Glutamatergic neuron (in vitro differentiated cells): ENCODE measurements at places on chromosomes 3 and 15. TPM values are rescaled to one million over a fixed set of nuclear protein-coding genes. Genes with fewer than 3 reads are reported as not detected.

DNA sequence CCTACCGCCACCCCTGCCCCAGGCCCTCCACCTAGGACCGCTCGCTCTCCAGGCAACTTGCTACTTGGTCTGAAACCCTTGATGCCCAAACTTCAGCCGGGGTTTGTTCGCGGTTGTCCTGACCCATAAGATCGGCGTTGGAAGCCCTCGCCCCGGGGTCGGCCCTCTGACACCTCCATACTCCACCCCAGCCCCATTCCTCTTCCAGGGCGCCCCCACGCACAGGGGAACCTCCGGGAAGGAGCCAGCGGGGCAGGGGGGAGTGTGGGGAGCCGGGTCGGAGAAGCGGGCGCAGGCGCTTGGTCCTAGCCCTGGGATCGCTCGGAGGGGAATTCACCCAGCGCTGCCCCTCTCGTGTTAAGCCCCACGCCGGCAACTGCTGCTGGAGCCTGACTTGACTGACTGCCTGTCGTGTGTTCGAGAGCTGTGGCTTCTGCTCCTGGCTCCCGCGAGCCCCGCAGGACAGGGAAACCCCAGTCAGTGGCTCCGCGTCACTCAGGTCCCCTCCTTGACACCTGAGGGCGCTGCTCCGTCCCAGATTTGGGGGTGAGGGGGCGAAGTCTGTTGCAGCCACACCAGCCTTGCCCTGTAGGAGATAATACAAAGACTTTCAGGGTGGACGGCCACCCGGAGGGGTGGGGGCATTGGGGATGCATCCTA lies 675 bp downstream of the RYR3 start:
- peak; percentile 42 for DNase-seq

Gene GHSR
- not detected for total RNA-seq

GRCh38 chr15:39404767-39405181 lies 176.1 kb upstream of the THBS1 start:
- no peak for DNase-seq

Gene IQCB1
- total RNA-seq, result 8.5 TPM

DNA sequence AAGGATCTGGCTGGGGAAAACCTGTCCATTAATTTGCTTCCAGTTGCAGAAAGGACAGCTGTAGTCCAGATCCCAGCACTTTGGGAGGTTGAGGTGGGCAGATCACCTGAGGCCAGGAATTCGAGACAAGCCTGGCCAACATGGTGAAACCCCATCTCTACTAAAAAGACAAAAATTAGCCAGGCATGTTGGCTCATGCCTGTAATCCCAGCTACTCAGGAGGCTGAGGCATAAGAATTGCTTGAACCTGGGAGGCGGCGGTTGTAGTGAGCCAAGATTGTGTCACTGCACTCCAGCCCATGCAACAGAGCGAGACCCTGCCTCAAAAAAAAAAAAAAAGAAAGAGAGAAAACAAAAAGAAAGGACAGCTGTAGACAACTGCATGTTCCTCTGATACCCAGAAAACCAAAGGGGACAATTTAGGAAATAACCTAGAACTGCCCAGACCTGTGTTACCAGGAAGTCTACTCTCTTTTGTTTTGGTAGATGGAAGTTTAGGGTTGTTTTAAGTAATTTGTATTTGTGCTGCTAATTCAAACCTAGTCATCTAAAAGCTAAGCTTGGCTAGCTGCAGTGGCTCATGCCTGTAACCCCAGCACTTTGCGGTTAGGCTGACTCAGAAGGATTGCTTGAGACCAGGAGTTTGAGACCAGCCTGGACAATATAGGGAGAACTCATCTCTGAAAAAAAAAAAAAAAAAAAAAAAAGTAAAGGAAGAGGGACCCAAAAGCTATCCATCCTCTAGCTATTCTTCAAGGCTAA lies 22.7 kb downstream of the EXD1 start:
- DNase-seq, result no peak

GRCh38 chr3:70951316-70951715 lies 632.2 kb downstream of the FOXP1 start:
- DNase-seq, result no peak

Gene LAMB2
- 16.6 TPM for total RNA-seq

- DNase-seq, result no peak
These were observed 11.8 kb downstream of the LPCAT4 start for GRCh38 chr15:34355241-34355640.

- DNase-seq, result no peak
These were observed 51.9 kb downstream of the TBL1XR1 start for GRCh38 chr3:177145381-177145780.

GRCh38 chr15:86540840-86541467 lies 461.3 kb downstream of the AGBL1 start:
- no peak for DNase-seq

DNA sequence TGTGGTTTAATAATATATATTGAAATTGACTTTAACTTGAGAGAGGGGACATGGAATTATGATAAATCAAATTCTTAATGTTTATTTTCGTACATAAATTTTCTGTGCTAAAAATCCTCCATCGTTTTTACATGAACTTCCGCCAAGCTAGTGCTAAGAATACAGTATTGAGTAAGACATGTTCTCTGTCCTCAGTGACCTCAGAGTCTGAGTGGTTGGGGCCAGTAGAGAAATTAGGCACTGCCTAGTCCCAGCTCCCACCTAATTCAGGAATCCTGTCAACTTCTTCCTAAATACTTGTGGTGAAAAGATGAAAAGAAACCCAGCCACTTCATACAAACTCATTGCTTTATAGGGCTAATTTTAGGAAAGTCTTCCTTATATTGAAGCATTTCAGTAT lies 110.3 kb downstream of the PPP2R3A start:
- DNase-seq, result no peak

GRCh38 chr15:100875976-100876375 lies 3.7 kb upstream of the ALDH1A3 start:
- DNase-seq, result no peak

GRCh38 chr15:43433165-43433564 lies 59.8 kb downstream of the TP53BP1 start:
- no peak for DNase-seq

- DNase-seq, result no peak
These were observed 802 bp downstream of the RCN2 start for GRCh38 chr15:76932135-76932966.

DNA sequence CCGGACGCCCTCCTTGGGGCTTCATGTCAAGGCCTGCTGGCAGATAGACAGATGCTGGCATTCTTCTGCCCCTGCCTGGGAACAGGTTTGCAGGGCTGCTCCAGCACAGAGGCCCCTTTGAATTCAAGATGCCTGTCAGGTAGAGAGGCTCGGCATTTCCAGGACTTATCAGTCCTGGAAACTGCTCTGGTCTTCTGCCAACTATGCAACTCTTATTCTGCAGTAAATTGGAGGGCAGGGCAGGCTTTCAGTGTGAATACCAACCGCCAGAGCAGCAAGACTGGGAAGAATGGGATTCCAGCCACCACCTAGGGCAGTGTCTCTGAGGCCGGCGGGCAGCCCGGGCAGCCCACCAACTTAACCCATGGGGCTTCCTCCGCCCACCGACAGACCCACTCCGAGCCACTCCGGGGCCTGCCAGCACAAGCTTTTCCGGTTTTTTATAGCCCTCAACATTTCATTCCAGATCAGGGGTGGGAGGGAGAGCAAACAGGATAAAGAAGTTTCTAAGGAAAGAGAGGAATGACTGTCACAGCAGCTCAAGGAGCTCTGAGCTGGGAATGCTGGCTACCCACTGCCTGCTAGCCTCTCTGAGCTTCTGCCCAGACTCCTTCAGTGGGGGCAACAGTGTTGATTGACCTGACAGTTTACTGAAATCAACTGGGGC lies 140.9 kb downstream of the NTRK3 start:
- no peak for DNase-seq

DNA sequence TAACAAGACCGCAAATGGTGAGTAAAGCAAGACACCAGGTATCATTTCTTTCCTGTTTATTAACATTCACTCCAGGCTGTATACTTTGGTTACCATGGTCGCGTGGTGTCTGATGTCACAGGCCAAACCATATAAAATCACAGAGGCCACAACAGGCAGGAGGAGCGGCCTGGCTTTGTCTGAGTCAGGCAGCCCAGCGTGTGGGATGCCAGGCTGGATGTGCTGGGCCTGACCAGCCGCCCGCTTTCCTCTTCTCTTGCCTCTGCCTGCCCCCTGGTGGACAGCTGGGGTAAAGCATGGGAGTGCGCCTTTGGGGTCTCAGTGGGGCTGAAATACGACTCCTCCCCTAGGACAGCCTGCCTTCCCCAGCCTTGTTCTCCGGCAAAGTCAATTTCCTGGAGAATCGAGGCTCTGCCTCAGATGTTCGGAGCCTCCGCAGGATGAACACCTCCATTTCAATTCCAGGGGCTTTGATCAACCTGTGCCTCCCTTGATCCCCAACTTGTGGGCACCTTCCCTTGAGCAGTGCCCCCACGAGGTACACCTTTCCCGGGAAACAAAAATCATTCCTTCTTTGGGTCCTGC lies 78.2 kb downstream of the CCNL1 start:
- peak; percentile 99 for DNase-seq

Gene BFSP2
- not detected for total RNA-seq

DNA sequence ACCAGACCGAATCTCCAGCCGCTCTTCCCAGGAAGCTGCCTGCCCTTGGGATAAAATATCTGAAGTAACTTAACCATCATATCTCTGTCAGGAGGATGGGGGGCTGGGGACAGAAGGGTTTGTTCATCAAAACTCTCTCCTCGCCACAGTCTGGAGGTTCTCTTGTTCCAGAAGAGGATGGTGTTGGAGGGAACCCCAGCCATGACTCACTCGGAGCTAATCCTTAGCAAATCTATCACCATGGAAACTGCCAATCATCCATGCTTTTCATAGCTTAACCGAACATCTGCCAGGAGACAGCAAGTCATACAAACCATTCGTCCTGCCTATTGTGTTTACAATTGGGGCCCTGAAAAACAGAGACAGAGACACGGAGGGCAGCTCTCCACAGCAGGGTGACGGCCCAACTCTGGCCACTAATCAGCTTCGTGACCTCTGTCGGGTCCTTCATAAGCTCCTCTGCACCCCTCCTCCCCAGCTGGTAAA lies 73.8 kb upstream of the HEG1 start:
- no peak for DNase-seq

DNA sequence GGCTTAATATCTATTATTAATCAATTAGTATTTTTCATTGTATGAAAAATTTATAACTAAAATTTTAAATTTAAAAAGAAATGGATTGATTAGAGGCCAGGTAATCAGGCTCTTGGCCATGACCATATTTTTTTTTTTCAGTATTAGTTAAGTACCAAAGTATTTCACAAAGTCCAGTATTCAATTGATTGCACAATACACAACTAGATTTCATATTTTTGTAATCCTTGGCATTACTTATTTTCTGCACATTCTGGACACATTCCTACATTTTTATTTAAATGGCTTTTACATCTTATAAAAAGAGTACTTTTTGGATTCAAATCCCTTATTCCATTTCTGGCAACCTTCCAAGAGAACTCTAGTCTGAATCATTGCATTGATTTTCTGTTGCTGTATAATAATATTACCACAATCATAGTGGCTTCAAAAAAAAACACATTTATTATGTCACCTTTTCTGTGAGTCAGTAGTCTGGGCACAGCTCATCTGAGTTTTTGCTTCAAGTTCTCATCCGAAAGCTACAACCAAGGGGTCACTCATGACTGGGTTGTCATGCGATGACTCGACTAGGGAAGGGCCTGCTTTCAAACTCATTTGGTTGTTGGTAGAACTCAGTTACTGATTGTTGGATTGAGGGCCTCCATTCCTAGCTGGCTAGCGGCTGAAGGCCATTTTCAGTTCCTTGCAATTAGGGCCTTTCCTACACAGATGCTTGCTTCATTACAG lies 90.7 kb downstream of the CNTN6 start:
- DNase-seq, result no peak

Gene CACNA2D3
- 10.0 TPM for total RNA-seq

Gene PCOLCE2
- total RNA-seq, result 33.4 TPM

- DNase-seq, result no peak
These were observed 769.5 kb upstream of the DPPA4 start for GRCh38 chr3:110106805-110107204.

Gene ETV5
- total RNA-seq, result 16.9 TPM

Gene GOLGA6D
- total RNA-seq, result not detected

DNA sequence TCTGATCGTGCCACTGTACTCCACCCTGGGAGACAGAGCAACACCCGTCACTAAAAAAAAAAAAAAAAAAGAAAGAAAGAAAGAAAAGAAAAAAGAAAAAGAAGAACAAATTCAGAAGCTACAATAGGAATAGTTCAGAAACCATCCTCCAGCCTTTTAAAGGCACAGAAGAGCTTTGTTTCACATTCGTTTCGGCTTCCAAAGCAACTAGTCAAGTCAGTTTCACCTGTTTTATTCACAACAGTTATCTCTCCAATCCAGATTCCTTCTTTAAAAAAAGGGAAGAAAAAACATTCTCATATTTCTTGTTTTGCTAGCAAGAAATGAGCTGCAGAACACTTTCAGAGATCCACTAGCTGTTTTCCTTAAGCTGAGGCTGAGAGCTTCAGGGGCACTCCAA lies 767.7 kb upstream of the CFAP20DC start:
- DNase-seq, result no peak

GRCh38 chr3:60188803-60189202 lies 1062.4 kb downstream of the FHIT start:
- no peak for DNase-seq
